ENCODE measurements at places on chromosomes 4 and X.

DNA sequence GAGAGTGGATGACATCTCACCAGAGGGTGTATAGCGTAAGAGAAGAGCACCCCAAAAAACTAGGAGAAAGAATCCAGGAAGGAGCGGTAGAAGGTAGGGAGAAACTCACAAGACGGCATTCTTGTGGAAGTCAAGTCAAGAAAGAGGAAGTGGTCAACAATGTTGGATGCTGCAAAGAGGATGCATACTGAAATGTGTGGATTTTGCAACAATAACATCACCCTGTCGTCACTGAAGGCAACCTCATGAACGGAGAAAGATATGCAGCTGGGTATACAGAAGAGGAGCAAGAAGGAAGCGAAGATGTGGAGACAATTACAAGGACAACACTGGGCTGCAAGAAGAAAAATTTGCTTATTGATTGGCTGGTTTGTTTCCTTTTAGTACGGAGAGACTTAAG lies 11.4 kb upstream of the TAPT1 start:
- no peak for DNase-seq

DNA sequence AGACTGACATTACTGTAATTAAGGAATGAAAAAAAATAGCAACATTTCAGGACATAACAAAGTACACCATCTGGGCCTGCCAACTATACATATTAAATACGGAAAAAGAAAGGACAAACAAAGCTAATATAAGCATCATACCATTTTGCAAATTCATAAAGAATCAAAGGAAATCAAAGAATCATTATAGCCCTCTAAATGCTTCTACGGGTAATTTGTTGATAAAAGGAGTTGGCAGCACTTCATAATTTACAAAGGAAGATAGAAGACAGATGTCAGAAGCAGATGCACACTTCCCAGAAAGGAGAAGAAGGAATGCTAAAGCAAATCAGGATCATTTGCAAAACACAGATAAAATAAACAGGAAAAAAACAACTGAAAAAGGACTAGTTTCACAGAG lies 1757.3 kb downstream of the PCDH7 start:
- DNase-seq, result no peak

DNA sequence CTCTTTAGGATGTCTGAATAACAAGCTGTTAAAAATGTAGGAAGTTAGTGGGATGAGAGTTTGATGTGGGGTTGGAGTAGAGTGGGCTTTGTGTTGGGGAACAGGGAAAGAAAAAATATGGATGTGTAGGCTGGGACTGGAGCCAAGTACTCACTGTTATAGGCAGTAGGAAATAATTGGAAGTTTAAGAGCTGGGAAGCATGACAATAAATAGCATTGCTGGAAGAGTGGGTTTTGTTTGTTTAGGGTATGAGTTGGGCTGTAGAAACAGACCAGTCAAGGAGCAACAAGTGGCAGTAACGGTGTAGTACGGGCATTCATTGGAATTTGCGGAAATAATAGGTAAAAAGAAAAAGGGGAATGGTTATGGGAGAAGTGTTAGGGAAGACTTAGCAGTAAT lies 81.6 kb downstream of the KDM6A start:
- no peak for DNase-seq

- DNase-seq, result no peak
These were observed 30.0 kb upstream of the GALNT7 start for GRCh38 chr4:173138624-173139023.

- DNase-seq, result no peak
These were observed 79.2 kb downstream of the PRSS12 start for GRCh38 chr4:118273642-118274041.

DNA sequence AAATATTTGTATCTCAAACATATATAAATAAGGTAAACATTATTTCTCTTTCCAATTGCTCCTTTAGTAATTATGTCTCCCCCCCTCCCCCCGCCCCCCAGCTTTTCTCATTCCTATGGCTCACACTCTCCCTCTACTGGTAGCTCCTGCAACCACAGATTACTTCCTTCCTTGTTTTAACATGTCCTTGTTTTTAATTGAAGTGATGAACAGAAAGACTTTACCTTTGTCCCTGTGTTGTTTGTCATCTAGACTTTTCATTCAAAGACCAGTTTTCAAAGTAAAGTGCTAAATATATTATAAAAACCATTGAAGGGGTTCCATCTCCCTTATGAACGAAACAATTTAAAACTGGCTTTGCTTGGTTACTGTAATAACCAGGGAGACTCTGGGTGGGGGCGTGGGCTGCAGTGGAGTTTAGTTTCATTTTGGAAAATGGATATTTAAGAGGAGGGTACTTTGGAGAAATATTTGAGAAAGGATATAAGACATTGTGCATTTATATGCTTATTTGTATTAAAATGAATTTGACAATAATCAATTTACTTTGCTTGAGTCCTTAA lies 352.9 kb downstream of the RAPGEF2 start:
- no peak for DNase-seq

DNA sequence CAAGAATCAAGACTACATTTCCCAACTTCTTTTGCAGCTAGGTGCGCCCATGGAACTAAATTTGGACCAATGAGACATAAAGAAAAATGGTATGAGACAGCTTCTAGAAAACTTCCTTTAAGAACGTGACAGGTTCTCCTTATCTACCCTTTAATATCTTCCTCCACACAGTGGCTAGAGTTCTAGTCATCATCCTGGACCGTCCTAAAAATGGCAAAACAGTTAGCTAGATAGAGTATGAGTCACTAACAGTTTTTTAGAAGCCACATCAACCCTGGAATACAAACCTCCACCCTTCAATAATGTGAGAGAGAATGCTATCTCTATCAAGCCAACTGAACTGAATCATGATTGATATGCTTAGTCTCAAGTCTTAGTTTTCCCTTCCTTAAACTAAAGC lies 267.9 kb upstream of the SLC7A11 start:
- no peak for DNase-seq

- no peak for DNase-seq
These were observed 17.0 kb upstream of the CHRNA9 start for GRCh38 chr4:40317916-40318658.

GRCh38 chr4:6331018-6331417 lies 61.4 kb downstream of the WFS1 start:
- no peak for DNase-seq

- DNase-seq, result no peak
These were observed 12.3 kb upstream of the SCRG1 start for GRCh38 chr4:173411106-173411693.

DNA sequence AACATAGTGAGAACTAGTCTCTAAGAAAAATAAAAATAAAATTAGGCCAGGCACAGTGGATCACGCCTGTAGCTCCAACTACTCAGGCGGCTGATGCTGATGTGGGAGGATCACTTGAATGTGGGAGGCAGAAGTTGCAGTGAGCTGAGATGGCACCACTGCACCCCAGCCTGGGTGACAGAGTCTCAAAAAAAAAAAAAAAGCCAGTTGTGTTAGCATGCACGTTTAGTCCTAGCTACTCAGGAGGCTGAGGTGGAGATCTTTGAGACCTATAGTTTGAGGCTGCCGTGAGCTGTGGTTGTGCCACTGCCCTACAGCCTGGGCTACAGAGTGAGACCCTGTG lies 2.5 kb downstream of the DCK start:
- no peak for DNase-seq

- no peak for DNase-seq
These were observed 6.2 kb upstream of the CXCL13 start for GRCh38 chr4:77599378-77599777.

Measured in NCI-H2107 (cell line).